ENCODE measurements at places on chromosomes 16 and 17.

- DNase-seq = no peak
Observed at GRCh38 chr17:44842748-44843147, 4.9 kb upstream of the HIGD1B start.

DNA sequence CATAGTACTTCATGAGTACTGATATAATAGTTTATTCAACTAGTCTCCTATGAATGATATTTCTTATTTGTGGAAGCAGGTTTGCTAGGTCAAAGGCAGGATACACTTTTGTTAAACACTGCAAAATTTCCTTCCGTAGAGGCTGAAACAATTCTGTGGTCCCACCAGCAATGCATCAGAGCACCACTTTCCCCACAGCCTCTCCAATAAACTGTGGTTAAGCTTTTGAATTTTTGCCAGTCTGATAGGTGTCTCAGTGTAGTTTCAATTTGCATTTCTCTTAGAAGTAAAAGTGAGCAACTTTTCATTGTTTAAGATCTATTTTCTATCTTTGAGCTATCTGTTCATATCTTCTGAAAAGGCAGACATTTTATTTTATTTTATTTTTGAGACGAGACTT lies 36.4 kb upstream of the CORO6 start:
- no peak for DNase-seq

GRCh38 chr16:48282636-48283263 lies 35.4 kb upstream of the ABCC11 start:
- no peak for DNase-seq

GRCh38 chr17:48441862-48442261 lies 11.8 kb upstream of the SKAP1 start:
- DNase-seq = no peak

DNA sequence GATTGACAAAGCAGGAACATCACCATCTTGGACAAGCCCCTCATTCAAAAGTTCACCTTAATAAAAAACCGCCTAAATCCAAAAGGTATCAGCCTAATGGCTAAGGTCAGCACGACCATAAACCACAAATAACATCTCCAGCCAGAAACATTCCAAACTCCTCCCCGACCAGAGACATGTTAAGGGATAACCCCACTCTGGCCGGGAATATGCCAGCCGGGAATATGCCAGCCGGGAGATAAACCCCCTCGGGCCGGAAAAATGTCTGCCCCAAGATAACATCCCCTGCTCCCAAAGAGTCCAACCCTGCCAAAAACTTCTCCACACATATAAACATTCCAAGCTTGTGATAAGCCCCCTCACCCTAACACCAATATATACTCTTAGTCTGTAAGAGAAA lies 1.4 kb downstream of the DHX33 start:
- DNase-seq = no peak

GRCh38 chr17:76003915-76004314 lies 3.3 kb downstream of the CDK3 start:
- DNase-seq = no peak

- DNase-seq = peak; percentile 75
Observed at GRCh38 chr17:59845595-59846393, 46.9 kb downstream of the TUBD1 start.

DNA sequence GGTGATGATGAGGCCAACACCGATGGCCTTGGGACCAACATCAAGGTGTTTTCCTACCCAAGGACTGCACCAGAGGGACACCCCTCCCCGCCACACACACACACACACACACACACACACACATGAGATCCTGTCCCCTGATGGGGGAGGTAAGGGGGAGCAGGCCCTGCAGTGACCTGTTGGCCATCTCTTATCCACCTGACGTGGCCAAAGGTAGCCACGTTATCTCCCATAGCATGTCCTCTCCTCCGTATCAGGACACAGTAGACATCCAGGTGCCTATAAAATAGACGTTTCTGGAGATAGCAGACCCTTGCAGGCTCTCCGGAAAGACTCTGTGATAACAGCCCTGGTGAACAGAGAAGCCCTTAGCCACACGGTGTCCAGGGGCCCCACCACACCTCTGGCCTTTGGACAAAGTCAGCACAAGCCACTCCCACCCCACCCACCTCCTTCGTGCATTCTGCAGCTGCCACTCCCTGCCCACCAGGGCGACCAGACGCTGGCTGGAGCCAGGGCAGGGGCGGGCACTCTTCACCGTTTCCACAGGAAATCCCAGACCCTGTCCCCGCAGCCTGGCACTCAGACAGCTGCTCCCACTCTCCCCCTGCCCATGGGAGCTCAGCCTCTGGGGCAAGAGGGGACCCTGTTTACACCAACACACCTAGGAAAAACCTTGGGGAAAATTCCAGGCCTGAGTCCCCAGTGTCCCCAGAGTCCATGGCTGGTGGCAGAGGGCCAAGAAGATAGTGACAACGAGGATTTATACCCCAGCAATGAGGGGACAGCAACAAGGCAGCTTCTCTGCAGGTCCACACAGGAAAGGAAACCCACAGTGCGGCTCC lies 15.4 kb upstream of the ENPP7 start:
- no peak for DNase-seq

DNA sequence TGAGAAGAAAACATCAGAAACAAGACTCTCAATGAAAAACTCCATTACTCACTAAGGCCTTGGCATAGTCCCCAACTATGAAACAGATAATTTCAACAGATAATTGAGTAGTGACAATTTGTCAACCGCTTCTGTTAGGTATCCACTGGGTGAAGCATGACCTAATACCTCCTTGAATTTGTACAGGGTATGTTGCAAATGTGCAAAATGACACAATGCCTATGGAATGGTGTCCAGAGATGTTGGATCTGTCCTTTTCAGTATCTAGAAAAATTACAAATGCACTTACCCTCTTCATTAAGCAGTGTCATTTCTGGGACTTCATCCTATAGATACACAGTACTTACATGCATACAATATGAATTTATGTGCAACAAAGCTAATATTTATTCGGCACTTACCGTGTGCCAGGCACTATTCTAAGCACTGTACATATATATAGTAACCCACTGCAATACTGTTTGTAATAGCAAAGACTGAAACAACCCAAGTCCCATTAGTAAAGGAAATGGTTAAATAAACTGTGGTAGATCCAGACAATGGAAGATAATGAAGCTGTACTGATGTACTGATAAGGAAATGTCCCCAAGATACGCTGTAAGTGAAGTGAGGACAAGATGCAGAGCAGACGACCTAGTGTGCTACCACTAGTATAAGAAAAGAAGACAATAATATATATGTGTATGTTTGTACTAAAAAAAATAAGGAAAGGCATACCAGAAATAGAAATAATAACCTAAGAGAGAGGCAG lies 21.4 kb upstream of the SLC6A4 start:
- no peak for DNase-seq

DNA sequence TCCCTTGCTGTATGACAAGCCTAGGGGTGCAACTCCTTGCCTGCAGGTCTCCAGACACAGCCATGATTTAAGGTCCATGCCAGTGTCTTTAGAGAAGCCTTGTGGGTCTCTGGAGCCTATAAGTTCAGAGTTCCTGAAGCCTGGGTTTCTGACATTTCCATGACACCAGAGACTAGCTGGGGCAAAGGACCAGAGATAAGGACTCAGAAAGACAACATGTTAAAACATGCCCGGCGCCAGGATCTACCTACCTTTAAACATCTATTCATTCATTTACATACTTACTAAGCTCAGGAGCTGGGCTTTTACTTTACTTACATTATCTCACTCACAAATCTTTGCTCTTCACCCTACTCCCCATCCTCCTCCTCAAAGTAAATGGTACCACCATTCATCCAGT lies 1.5 kb downstream of the MRPL27 start:
- DNase-seq = no peak

DNA sequence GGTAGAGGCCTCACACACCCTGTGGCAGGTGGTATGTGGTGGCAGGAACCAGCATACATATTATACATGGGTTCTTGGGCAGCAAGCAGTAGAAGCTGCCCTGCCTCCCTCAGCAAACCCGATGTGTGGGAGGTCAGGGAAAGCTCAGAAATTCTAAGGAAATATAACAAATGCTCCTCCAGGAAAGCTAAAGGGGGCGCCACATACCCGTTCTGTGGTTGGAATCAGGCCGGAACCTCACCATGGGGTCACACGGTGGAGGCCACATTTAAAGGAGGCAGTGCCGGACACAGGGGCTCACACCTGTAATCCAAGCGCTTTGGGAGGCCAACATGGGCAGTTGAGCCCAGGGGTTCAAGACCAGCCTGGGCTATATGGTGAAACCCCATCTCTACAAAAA lies 12.4 kb upstream of the KATNB1 start:
- peak; percentile 21 for DNase-seq

- no peak for DNase-seq
Observed at GRCh38 chr17:48270899-48271298, 159.1 kb downstream of the SKAP1 start.

- DNase-seq = no peak
Observed at GRCh38 chr17:77566566-77567138, 391.9 kb upstream of the TNRC6C start.

DNA sequence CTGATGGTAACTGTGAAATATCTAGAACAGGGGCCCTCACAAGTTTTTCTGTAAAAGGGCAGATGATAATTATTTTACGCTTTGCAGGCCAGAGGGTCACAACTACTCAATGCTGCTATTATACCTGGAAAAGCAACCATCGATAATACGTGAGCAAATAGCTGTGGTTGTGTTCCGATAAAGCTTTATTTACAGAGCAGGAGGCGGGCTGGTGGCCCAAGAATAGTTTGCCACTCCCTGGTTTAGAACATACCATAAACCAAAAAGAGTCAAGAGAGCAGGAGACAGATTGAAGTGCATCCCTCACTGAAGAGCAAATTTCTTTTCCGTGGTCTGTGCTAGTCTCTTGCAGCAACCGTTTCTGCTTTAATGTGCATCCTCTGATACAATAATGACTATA lies 77.9 kb upstream of the DYNLRB2 start:
- DNase-seq = no peak

DNA sequence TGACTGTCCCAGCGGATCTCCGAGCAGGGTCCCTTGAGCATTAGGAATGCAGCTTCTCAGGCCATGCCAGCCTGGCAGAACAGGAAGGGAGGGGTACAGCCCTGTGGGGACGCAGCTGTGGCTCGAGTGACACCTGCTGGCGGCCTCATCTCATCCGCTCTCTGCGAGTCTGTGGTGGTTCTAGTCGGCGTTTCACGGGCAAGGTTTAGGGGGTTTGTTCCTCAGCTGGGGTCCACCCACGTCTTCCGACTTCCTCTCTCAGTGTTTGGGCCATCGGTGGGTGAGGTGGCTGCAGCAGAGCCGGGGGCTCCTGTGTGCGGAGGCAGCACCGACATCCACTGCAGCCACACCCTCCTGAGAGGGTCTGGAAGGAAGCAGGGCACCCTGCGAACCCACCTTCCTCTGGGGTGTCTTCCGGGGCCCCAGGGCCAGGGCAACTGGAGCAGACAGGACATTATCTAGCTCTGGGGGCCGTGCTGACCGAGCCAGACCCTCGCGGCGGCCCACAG lies 33.3 kb downstream of the JPH3 start:
- DNase-seq = peak; percentile 74

DNA sequence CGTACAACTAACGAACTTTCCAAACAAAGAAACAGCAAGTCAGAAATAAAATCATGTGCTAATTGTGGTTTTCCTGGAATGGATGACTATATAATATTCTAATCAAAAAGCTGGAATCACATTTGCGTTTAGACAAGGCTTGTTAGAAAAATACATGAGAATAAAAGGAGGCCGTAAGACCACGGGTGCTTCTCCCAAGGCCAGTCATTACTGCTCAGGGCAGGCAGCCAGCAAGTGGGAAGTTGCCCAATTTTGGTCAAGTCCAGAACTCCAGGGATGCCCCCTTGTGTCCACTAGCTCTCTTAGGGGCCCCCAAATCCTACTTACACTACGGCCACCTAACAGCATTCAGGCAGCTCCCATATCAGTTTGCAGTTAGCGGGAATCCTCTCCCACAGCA lies 25.9 kb upstream of the LYRM9 start:
- DNase-seq = peak; percentile 6

DNA sequence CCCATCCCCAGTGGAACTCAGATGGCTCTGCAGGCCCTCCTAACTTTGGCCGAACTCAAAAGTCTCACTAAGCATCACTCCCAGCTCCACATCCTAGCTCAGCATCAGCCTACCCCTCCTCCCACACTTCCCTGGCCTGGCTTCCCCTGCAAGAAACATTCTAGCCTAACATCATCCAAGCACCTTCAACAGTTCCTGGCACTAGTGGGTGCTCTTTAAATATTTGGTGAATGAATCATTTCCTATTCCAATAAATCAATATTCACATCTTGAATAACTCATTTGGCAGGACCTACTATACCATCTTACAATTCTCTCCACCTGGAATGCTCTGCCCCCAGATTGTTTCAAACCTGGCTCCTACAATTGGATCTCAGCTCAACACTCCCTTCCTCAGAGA lies 11.0 kb upstream of the BBS2 start:
- no peak for DNase-seq

- DNase-seq = no peak
Observed at GRCh38 chr17:75707079-75707571, 14.1 kb upstream of the ITGB4 start.

DNA sequence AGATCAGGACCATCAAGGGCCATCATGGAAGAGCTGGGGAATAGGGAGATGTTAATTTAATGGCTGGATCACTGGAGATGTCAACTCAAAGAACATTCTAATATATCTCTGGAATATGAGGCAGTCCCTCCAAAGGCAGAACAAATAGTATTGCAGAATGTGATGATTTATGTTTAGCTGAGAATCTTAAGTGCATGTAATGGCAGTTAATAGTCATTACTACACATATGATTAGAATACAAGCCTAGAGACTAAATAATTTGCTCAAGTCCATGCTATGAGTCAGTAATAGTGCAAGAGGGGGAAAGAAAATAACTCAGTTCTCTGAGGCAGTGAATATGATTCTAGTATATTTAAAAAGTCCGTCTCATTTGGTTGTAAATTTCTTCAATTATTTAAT lies 32.3 kb downstream of the SNTB2 start:
- no peak for DNase-seq

- no peak for DNase-seq
Observed at GRCh38 chr17:57566721-57567120, 178.4 kb downstream of the CCDC182 start.

GRCh38 chr17:71516149-71516548 lies 604.7 kb upstream of the SOX9 start:
- DNase-seq = no peak

DNA sequence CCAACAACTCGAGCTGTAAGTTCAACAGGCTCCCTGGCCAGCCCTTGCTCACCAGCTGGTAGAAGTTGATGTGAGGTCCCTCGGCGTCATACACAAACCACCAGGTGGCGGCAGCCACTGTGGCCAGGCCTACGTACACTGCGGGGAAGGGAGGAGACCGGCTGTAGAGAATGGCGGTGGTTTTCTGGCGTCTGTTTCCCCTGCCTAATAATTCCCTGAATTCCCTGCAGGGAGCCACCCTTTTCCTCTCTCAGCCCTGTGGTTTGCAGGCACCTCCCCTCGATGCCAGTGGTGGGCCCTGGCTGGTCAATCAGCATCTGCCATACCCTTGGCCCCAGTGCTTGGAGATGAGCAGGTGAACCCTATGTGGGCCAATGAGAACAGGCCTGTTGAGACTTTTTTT lies 18.9 kb upstream of the P2RX1 start:
- DNase-seq = peak; percentile 84

GRCh38 chr17:38532451-38532850 lies 73.3 kb downstream of the SRCIN1 start:
- DNase-seq = no peak

GRCh38 chr17:76121932-76122430 lies 18.4 kb upstream of the EXOC7 start:
- peak; percentile 57 for DNase-seq

GRCh38 chr16:75114179-75114945 lies 2.2 kb downstream of the LDHD start:
- DNase-seq = no peak

- DNase-seq = no peak
Observed at GRCh38 chr17:12070561-12070960, 49.9 kb downstream of the MAP2K4 start.

- DNase-seq = no peak
Observed at GRCh38 chr16:89887243-89887642, 13.9 kb downstream of the TCF25 start.

Measured in suppressor macrophage (primary cell).